Endothelial cell (in vitro differentiated cells): ENCODE measurements at places on chromosomes 11 and 22. TPM values are rescaled to one million over a fixed set of nuclear protein-coding genes. Genes with fewer than 3 reads are reported as not detected.
A peak's percentile ranks its signal among the peaks of the same experiment; 100 is the strongest.

DNA sequence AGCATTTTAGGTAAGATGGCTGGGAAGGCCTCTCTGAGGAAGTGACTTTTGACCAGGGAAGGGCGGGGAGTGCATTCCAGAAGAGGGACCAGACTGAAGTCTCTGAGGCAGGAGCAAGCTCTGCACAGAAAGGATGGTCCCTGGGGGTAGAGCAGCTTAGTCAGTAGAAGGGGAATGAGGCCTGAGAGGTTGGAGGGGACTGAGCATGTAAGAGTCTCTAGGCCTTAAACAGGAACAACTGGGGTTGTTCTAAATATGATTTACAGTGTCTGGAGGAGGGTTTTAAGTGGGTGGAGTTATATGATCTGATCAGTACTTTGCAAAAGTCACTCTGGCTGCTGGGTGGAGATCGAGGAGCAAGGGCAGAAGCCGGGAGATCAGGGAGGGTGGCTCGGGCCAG lies 31.7 kb upstream of the TEF start:
- H3K27me3 ChIP-seq: peaks cover 14% of the 10 kb centered on the region
- H3K4me1 ChIP-seq: peaks cover 6% of the 10 kb centered on the region
- H3K36me3 ChIP-seq: peaks cover 39% of the 10 kb centered on the region
- H3K27ac ChIP-seq: peak overlapping the region; percentile 15
- no peak for DNase-seq

DNA sequence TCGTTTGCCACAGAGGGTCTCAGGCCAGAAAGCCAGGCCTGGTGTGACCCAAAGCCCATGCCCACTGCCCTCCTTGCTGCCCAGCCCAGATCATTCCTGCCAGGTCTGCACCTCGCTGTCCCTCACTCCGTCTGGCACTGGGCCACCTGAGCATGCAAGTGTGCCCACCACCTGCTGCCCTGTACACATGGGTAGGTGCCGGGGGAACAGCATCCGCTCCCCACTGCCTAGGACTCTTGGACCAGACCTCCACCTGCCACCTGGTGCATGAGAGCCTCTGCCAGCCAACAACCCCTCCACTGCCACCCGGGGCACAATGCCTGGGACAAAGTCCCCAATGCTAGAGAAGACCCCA lies 12.5 kb downstream of the MGAT3 start:
- H3K4me3 ChIP-seq: no peak overlapping the region
- no peak for DNase-seq
- H3K27me3 ChIP-seq: peaks cover 5% of the 10 kb centered on the region
- no peaks in the 10 kb centered on the region for H3K36me3 ChIP-seq
- peaks cover 15% of the 10 kb centered on the region for H3K4me1 ChIP-seq
- no peak overlapping the region for H3K27ac ChIP-seq

DNA sequence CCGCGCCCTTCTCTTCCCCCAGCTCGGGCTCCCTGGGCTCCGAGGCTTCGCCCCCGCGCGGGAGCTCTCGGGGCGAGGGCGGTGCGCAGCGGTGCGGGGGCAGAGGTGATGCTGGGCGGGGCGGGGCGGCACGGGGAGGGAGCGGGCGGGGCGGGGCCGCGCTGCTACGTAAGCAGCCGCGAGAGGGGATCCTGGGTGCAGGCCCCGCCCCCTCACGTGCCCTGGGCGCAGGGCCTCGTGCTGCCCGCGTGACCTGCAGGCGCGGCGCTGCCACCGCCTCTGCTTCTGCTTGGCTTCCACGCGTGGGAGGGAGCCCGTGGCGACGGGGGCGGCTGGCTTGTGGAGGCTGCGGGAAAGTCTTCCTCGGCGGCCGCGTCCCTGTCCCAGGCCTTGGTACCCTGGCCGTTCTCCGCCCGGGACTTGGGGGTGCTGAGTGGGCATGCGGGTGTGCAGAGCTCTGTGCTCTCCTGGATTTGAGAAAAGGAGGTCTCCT lies 132.6 kb upstream of the HSD17B12 start:
- peaks cover 7% of the 10 kb centered on the region for H3K4me1 ChIP-seq
- H3K4me3 ChIP-seq: no peak overlapping the region
- H3K27me3 ChIP-seq: peaks cover 8% of the 10 kb centered on the region
- H3K36me3 ChIP-seq: peaks cover 3% of the 10 kb centered on the region
- DNase-seq: no peak

- peaks cover 3% of the 10 kb centered on the region for H3K27me3 ChIP-seq
- DNase-seq: peak; percentile 46
These were observed 418.6 kb downstream of the FAM181B start for GRCh38 chr11:82315093-82315492.

DNA sequence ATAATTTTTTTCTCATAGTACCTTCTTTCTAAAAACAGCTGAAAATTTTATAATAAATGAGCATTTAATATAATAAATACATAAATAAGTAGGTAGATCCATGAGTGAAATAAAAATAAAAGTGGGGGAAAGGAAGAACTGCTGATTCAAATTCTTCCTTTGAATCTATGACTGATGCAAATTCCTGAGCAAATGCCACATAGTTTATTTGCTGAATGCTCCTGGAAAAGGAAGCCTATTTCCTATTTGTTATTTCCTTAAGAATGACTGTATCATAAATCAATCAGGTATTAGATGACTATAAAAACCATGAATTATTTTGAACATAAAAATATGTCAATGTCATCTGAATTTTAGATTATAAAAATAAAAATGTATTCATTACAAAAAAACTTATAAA lies 16.6 kb downstream of the BTBD10 start:
- DNase-seq: no peak
- H3K36me3 ChIP-seq: no peaks in the 10 kb centered on the region
- H3K27ac ChIP-seq: no peak overlapping the region
- no peak overlapping the region for H3K4me3 ChIP-seq
- H3K4me1 ChIP-seq: peaks cover 20% of the 10 kb centered on the region
- H3K27me3 ChIP-seq: no peaks in the 10 kb centered on the region

- H3K4me3 ChIP-seq: no peak overlapping the region
- H3K4me1 ChIP-seq: peaks cover 6% of the 10 kb centered on the region
These were observed 61.5 kb downstream of the SMCO4 start for GRCh38 chr11:93481696-93482095.

GRCh38 chr11:27735281-27735680 lies 35.0 kb upstream of the BDNF start:
- H3K27me3 ChIP-seq: no peaks in the 10 kb centered on the region
- no peaks in the 10 kb centered on the region for H3K36me3 ChIP-seq
- no peak for DNase-seq
- H3K4me3 ChIP-seq: no peak overlapping the region
- no peak overlapping the region for H3K27ac ChIP-seq
- peaks cover under 1% of the 10 kb centered on the region for H3K4me1 ChIP-seq

DNA sequence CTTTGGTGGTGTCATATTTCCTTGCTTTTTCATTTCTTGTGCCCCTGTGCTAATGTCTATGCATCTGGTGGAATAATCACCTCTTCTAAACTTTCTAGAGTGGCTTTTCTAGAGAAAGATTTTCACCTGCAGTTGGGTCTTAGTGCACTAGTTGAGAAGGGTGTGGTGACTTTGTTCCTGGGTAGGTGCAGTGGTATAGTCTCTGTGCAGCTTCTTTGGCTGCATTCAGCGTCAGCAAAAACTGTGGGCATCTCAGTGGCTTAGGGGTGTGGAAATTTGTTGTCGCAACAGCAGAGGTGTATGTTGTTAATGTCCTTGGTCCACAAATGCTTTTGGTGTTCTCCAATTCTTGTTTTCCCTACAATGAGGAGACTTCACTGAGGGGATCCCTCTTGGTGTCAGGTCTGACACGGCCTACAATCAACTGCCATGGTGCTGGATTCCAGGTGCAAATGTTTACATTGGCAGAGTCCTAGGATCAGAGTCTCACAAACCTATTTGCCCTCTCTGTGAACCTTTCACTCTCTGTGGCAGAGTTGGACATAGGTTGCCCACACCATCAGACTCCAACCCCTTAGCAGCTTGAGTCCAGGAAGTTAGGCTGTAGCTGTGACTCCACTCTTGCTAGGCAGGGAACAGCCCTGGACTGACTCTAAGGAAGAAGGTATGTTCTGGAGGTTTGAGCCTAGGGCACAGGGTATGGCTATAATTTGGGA lies 48.8 kb downstream of the GDPD4 start:
- H3K27me3 ChIP-seq: no peaks in the 10 kb centered on the region
- DNase-seq: no peak
- H3K4me1 ChIP-seq: peaks cover 3% of the 10 kb centered on the region
- H3K4me3 ChIP-seq: no peak overlapping the region
- H3K27ac ChIP-seq: no peak overlapping the region

DNA sequence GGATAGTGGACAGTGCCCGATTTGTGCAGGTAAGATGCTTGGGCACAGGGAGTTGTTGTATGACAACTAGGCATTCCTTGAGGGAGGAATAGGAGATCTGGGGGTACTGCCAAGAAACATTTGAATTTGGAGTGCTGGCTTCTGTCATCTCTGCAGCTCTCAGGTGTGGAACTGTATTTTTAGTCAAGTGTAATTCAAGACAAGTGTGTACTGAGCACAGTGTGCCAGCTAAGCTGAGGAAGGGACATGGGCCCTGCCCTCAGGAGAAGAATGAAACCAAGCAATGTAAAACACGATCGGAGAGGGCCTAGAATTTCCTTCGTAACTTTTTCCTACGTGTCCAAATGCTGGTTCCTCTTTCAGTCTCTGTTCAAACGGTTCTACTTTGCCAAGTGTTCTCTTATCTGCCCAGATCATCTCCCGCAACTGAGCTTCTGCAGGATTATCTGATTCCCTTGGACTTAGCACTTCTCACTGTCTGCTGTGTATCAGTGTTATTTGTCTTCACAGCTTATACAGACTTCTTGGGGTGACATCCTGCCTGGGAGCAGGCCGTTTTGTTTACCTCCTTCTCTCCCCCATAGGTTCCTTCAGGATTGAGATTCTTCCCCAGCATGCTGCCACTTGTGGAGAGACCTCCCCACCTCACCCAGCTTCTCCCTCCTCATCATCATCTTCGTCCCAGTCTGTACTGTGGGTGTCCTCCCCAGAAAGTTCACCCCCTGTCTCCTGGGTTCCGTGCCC lies 27.6 kb downstream of the ART5 start:
- no peak overlapping the region for H3K27ac ChIP-seq
- H3K4me1 ChIP-seq: peaks cover 4% of the 10 kb centered on the region
- no peak for DNase-seq
- no peaks in the 10 kb centered on the region for H3K27me3 ChIP-seq

DNA sequence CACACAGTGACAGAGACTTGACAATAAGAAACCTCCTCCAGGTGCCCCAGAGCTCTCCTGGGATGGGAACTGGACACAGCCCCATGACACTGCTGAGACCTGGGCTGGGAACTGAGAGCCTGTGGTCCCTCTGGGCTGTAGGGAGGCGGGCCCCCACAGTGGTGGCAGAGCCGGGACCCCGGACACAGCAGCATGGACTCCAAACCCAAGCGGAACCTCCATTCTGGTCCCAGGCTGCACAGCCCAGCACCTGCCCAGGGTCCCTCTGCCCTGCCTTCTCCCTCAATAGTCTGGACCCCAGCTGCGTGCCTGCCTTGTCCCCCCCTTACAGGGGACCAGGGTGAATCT lies 8.4 kb upstream of the APOBEC3H start:
- peak overlapping the region; percentile 7 for H3K27ac ChIP-seq
- peaks cover 14% of the 10 kb centered on the region for H3K27me3 ChIP-seq
- DNase-seq: no peak
- no peaks in the 10 kb centered on the region for H3K36me3 ChIP-seq

GRCh38 chr11:12914400-12914912 lies 94.7 kb upstream of the RASSF10 start:
- H3K4me3 ChIP-seq: no peak overlapping the region
- peaks cover 3% of the 10 kb centered on the region for H3K36me3 ChIP-seq
- H3K4me1 ChIP-seq: peaks cover 5% of the 10 kb centered on the region
- H3K27ac ChIP-seq: no peak overlapping the region
- DNase-seq: peak; percentile 78
- peaks cover 2% of the 10 kb centered on the region for H3K27me3 ChIP-seq

GRCh38 chr22:35155403-35156025 lies 89.6 kb downstream of the ISX start:
- H3K27ac ChIP-seq: no peak overlapping the region
- peaks cover 2% of the 10 kb centered on the region for H3K27me3 ChIP-seq
- H3K4me1 ChIP-seq: no peaks in the 10 kb centered on the region
- no peaks in the 10 kb centered on the region for H3K36me3 ChIP-seq
- no peak overlapping the region for H3K4me3 ChIP-seq
- no peak for DNase-seq

DNA sequence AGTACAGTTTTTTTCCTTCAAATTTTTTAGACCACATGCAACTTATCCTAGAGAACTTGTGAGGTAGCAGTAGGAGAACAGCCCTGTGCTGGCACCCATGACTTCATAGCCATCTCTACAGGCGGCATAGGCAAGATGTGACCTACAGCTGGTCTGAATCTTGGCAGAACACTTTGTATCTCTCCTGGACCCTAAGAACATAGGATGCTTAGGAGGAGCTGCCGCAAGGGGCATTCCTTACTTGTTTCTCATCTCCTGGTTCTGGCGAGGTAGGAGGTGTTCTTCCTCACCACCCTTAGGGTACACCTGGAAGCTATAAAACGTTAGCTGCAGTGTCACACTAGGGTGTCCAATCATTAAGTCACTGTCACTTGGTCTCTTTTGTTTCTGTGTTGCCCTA lies 16.4 kb downstream of the CWC15 start:
- no peak overlapping the region for H3K4me3 ChIP-seq
- no peak for DNase-seq
- H3K36me3 ChIP-seq: peaks cover 7% of the 10 kb centered on the region
- no peaks in the 10 kb centered on the region for H3K27me3 ChIP-seq

DNA sequence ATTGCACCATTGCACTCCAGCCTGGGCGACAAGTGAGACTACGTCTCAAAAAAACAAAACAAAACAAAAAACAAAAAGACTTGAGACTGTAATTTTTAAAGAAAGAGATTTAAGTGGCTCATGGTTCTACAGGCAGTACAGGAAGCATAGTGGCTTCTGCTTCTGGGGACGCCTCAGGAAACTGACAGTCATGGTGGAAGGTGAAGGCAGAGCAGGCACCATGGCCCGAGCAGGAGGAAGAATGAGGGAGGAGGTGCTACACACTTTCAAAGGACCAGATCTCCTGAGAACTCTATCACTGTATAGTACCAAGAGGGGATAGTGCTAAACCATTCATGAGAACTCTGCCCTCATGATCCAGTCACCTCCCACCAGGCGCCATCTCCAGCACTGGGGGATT lies 52.0 kb downstream of the CBL start:
- no peaks in the 10 kb centered on the region for H3K36me3 ChIP-seq
- peaks cover 12% of the 10 kb centered on the region for H3K4me1 ChIP-seq
- peaks cover 1% of the 10 kb centered on the region for H3K27me3 ChIP-seq
- no peak overlapping the region for H3K4me3 ChIP-seq
- DNase-seq: no peak

- H3K4me3 ChIP-seq: no peak overlapping the region
- DNase-seq: no peak
- peaks cover 5% of the 10 kb centered on the region for H3K4me1 ChIP-seq
- peaks cover 10% of the 10 kb centered on the region for H3K27me3 ChIP-seq
These were observed 110.8 kb downstream of the GRIK4 start for GRCh38 chr11:120622189-120622875.

Gene TRIM6
- total RNA-seq: 10.1 TPM

Gene OR52A1
- 0.03 TPM for total RNA-seq

Gene TECTA
- total RNA-seq: 2.2 TPM

Gene CCDC188
- not detected for total RNA-seq
